ENCODE measurements at places on chromosomes 5 and 9. TPM values are rescaled to one million over a fixed set of nuclear protein-coding genes. Genes with fewer than 3 reads are reported as not detected.

Gene ZNF300
- 12.1 TPM for total RNA-seq

Gene SMIM33
- total RNA-seq = not detected

DNA sequence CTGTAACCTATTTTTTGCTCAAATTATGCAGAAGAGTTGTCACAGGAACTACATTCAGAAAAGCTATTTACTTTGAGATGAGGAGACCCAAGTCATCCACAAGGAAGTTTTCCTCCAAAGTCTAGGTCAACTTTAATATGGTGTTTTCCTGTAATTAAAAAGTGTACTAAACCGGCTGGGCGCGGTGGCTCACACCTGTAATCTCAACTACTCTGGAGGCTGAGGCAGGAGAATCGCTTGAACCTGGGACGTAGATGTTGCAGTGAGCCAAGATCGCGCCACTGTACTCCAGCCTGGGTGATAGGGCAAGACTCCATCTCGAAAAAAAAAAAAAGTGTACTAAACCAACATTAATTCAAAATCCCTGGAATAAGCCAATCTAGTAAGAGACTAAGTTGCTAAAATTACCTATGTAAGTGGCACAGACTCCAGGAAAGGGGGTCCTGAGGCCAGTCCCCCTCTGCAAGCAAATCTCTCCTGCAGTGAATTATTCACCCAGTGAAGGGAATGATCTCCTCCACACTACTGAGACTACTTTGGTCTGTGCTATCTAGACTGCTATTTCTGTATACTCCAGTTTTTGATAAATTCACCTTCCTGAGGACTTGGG, 38.9 kb downstream of the FNBP1 start:
- no peak for DNase-seq

GRCh38 chr5:91137647-91138046, 245.5 kb downstream of the ARRDC3 start:
- no peak for DNase-seq

DNA sequence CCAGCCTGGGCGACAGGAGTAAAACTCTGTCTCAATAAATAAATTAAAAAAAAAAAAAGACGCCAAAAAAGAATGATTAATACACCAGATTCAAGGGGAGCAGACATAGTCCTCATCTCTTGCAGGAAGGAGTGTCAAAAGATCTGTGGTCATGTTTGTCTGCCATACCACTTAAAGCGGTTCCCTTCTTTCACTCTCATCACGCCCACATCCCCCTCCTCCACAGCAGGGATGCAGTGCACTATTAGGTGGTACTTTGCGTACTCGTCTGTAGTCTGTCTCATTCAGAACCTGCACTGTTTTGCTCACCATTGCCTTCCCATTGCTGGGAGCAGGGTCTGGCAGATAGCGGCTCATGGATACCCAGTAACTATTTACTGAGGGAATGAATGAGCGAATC, 11.2 kb downstream of the CDHR2 start:
- peak; percentile 35 for DNase-seq

GRCh38 chr9:85741095-85741874, 469 bp downstream of the AGTPBP1 start:
- DNase-seq = peak; percentile 83

DNA sequence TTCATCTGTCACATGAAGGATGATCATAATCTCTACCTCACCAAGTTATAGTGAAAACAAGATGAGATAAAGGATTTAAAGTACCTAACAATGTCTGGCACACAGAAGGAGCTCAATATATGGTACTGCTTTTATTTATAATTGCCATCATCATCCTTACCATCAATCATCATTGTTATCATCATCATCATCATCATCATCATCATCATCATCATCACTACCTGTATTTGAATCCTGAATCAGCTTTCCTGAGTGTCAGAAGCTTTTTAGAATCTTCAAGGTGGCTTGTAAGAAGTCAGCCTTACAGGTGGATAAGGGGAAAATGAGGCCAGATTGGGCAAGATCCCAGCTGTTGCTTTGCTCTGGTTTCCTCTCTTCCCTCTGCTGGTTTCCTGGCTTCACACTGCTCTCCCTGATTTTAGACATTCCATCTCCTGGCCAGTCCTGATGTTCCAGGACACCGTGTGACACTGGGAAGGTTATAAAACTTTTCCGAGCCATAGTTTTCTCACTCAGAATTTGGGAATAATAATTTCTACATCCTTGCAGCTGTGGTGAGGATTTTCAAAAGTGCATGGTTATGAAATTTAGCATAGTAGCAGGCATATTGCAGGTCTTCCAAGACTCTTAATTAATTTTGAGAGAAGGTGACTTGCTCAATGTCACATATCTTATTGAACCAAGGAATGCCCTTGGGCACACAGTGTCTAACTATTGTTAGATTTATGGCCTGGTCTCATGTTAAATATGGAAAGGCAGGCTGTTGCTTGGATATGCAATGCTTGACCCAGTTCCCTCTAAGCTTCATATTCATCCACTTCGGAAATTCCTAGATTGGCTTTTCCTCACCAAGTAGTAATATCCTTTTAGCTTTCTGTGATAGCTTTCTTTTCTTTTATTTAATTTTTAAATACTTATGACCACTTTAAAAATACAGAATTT, 160.7 kb downstream of the TMEM38B start:
- DNase-seq = peak; percentile 10

Gene KCNMB1
- total RNA-seq = not detected

DNA sequence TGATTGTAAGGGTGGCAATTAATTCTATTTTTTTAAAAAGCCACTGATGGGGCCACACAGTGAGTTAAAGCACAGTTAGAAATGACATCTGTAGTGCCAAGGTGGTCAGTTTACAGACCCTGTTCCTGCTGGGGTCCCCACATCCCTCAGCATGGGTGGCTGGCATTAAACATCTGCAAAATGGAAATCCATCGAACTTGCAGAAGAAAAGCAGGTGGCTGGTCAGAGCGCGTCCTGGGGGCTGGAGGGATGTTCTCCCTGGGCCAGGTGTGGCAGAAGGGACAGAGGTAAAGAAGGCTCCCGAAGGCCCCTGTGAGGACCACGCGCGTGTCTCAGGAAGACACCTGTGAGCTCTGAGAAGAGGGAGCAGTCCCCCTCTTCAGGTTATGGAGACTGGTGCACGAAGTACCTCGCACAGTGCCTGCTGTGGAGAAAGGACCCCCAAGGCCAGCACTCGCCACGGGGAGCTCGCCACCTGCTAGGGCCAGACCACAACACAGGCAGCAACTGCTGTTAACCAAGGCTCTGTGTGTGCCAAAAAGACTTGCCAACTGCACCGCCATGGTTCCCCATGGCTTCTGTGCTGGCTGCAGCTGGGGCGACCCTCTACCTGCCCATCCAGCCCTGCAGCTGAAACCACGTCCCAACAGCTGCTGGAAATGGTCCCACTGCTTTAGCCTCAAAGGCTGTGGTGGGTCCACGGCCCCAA, 65.2 kb downstream of the RASGEF1C start:
- no peak for DNase-seq

Gene ARID3C
- 0.80 TPM for total RNA-seq

DNA sequence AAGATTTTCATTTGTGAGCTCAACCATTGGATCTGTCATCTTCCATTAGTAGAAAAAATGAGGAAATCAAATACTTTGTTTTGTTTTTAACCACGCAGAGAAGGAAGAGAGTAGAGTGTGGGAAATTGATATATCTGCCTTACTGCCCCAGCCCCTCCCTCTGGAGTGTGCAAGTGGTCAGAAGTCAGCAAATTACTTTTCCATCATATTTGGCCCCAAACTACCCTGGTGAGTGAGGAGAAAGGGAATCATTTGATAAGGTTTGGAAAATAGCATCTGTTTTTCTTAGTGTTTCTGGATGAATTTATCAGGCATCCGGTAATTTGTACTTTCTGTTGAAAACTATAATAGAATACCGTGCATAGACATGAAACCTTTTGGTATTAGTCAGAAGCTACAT, 327.4 kb downstream of the MARCHF11 start:
- DNase-seq = no peak

Gene RMI1
- 20.8 TPM for total RNA-seq

GRCh38 chr5:151151793-151152192, 5.8 kb downstream of the ANXA6 start:
- no peak for DNase-seq

DNA sequence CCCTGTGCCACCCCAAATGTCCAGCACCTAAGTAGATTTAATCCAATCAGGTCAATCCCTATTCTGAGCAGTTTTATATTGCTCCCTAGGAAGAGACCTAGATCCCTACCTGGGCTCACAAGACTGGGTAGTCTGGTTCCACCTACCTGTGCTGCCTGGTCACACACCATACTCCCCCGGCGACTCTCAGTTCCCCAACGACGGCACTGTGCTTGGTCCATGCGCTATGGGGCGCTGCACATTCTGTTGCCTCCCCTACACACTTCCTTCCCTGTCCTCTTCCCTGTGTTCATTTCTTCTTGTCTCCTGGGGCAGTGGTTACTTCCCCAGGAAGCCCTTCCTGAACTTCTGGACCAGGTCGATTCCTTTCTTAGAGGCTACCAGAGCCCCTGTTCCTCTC, 109.9 kb upstream of the IL12B start:
- DNase-seq = peak; percentile 46

GRCh38 chr9:9612755-9613154, 1000.0 kb downstream of the PTPRD start:
- DNase-seq = no peak

Gene IL9
- not detected for total RNA-seq

DNA sequence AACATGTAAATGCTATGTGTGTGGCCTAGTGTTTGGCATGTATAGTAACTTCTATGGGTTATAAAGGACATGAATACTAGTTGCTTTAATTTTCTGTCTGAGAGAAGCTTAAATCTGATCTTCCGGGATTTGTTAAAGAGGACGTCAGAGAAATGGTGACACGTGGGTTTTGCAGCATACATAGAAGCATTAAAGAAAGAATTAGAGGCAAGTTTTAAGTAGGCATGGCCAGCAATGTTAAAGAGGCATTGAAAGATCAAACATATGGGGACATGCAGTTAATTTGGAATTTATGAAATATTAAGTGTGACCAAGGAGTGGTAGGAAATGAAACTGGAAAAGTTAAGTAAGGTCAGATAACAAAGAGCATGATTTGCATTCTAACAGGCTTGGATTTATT, 311.4 kb upstream of the RIOK2 start:
- no peak for DNase-seq

DNA sequence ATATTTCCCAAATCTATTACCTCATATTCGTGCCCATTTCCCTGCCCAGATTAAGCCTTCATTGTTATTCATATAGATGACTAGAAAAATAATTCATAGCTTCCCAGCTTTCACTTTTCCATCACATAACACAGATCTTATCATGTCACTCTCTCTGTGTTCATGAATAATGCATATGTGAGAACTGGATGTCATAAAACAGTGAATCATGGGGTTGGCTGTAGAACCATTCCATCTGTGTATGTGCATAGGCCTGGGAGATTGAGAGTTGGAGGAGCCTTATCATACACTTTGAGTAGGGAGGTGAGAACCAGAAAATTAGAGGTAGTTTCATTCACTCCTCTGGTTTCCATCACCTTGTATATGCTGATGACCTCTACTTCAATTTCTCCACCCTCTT, 73.9 kb upstream of the RANBP6 start:
- no peak for DNase-seq

- peak; percentile 54 for DNase-seq
These were observed 6.3 kb downstream of the RAPGEF1 start for GRCh38 chr9:131733541-131734061.

GRCh38 chr5:109853377-109853776, 163.7 kb downstream of the MAN2A1 start:
- no peak for DNase-seq

DNA sequence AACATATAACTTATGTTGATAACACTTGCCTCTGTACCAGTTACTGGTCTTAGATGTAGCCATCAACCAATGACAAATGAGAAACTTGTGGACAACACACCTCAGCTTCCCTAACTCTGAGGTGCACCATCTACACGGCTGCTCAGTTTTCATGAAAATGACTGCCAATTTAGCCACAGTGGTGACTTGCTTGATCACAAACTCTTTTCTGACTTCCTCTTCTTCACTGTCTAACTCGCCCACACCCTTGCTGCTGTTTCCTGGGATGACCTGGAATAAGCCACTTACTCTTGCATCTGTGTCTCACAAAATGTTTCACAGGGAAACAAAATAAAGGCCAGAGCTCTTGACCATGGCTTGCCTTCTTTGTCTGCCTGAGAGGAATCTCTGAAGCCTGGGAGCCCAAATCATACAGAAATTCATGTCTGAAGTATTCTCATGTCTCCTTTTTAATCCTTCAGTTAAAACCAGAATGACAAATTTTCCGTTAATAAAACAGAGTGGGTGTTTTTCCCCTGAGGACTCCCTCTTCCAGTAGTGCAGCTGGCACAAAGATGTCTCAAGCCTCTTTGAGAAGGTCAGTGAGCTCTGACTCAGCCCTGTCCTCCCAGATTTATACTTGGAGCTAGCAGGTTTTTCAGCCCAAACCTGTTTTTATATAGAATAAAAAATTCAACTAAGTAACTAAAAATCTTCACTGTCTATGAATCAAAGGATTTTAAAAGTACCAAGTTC, 126.5 kb upstream of the PAM start:
- DNase-seq = no peak

GRCh38 chr9:108270051-108270450, 585.7 kb downstream of the ACTL7B start:
- DNase-seq = no peak

GRCh38 chr9:133509179-133510083, 15.3 kb downstream of the MYMK start:
- DNase-seq = peak; percentile 91

DNA sequence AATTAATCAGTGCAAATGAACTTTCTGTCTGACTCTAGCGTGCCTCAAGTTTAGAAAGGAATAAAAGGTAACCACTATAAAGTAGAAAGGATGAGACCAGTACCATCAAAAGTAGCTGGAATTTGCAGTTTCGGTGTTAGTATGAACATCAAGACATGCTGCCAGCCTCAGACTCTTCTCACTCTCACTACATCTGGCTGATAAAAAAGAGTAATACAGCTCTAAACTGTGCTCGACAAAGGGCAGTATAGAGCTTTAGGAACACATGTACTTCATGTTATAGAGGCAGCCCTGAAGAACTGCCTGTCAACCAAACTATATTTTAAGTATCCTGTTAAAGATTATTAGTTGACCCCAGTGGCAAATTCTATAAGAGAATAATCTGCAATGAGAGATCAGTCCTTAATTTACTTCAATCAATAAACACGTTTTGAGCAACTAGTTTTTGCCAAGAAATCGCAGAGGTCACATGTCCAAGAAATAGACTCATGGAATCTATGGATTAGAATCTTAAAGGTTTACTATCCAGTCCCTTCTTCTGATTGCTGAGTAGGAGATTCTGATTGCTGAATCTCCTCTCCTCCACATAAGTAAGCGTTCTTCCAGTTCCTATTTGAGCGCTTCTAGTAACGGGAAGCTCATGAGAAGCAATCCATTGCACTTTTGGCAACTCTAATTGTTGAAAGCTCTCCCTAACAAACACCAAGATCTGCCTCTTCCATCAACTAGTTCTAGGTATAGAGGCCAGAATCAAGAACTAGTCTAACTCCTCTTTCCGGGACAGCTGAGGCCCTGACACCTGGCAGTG, 941 bp downstream of the XPA start:
- no peak for DNase-seq

DNA sequence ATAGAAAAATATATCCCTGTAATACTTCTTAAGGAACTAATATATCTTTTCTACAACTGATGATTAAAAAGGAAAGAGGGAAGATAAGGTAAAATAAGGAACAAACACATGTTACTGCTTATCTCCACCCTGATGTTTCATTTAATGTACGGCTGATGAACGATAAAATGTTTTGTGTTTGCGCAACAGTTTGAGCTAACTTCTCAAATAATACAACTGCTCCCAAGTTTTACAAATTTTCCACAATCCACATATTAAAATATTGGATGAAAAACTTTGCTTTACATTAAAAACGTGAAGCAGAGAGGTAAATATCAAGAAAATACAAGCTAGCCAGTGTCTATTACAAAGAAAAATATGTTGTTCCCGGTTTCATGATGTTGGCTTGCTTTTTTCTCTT, 21.0 kb upstream of the CSNK1G3 start:
- DNase-seq = no peak

All from endodermal cell (in vitro differentiated cells).